ENCODE measurements at places on chromosomes 6 and 20.

- no peak for DNase-seq
Observed at GRCh38 chr20:16350465-16350864, 222.8 kb downstream of the KIF16B start.

GRCh38 chr20:38094373-38094891 lies 60.9 kb downstream of the RPRD1B start:
- DNase-seq, result no peak

DNA sequence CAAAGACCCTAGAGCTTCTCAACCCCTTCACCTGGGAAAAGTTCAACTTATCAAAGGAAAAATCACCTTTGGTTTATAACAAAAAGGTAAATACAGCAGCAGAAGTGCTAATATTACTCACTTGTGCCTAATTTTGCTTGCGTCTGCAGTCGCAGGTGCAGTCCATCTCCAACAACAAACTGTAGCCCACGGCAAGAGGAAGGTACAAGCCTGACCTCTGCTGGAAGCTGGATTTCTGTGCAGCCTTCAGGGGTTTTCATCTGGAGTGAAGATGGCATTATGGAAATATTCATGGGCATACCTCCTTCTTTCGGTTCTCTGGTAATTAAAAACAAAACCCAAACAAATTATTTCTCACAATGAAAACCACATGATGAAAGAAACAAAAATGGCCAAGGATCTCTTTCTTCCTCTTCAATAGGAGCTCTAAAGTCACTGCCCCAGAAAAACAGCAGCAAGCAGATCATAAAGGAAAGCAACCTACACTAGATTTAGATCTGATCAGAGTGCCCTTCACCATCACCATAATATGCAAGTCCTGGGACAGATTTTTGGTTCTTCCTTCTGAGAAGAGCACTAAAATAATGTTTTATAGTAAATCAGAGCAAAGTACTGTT lies 7.8 kb downstream of the UBE3D start:
- DNase-seq, result no peak

DNA sequence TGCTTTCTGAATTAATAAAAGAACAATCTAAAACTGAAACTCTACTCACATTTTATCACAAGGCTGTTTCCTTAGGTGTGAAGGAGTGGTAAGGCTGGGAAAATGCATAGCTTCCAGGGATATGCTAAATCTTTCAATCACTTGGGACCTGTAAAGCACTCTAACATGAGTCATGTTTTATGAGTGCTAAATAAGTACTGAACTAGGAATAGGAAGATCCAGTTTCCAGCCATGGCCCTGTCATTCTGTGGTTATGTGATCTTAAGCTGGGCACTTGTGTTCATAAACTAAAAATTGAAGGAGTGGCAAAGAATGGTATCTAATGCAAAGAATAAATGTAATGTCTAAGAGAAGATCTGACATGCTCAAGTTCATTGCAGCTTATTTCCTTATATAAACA lies 6.1 kb upstream of the TMEM200A start:
- DNase-seq, result no peak

DNA sequence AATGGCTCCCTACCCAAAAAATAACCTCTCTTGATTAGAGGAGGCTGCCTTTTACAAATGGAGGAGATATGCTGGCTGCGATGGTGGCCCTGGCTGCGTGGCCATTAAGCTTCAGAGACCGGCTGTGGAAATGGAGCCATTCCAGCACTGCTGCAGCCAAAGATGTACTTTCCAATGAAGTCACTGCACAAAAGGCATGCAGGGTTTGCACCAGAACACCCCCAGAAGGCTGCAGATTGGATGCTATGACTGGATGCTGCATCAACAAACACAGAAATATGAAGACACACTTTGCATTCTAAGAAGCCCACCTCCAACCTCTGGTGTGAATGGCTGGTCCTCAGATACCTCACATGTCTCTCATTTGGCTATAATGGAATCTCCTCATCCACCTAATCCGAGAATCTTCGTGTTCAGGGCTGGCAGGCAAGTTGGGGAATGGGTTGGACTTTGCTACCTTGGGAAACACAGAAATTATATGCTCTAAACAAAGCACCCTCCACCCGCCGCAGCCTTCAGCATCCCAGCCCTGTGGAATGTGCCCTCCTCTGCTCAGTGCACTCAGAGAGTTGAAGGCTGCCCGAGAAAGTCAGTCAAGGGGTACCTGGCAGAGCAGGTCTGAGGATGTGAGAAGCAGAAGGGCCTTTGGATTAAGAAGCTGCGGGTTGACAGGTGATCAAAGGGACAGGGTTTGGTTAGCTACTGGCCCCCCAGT lies 35.3 kb downstream of the APCDD1L start:
- DNase-seq, result no peak

- DNase-seq, result no peak
Observed at GRCh38 chr20:8094850-8095249, 37.2 kb upstream of the PLCB1 start.

DNA sequence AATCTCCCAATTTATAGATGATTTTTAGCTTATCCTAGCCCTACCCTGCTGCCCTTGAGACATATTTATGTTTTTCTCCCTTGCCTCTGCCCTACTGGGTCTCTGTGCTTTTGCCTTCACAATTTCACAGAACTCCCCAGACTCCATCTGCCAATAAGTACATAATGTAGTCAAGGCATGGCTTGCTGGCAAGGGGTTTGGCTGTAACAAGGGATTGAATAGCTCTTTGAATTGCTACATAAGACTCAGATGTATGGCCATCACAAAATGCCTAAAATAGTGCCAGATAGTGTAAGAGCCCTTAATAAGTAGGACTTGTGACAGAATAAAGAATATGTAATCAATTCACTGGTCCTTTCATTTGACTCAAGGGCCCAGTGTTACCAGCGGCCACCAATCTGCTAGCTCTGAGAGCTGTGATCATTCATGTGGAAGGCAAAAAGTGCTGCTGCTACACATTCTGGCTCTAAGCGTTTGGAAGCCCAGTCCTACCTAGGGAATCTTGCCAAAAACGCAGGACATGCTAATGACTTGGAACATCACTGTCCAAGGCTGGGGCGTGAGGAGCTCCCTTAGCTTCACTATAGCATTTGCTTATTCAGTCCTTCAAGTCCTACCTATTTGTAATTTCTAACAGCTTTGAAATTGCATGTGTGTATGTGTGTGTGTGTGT lies 20.5 kb downstream of the CLVS2 start:
- no peak for DNase-seq

DNA sequence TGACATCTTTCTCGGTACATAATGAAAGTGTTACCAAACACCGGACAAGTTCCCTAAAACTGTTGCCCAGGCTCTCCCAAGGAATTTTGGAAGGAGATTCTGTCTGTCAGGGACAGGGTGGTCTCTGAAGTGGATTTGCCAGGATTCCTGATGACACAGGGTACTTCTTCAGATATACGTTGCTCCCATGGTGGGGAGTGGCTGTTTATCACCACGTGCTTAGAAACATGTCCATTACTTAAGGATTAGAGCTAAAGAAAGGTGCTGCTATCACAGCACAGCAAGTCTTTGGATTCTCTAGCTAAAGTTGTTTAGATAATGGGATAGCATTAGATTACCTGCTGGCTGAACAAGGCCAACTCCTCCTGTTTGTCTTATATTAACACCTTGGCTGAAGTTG lies 6.3 kb downstream of the SPINT3 start:
- no peak for DNase-seq

DNA sequence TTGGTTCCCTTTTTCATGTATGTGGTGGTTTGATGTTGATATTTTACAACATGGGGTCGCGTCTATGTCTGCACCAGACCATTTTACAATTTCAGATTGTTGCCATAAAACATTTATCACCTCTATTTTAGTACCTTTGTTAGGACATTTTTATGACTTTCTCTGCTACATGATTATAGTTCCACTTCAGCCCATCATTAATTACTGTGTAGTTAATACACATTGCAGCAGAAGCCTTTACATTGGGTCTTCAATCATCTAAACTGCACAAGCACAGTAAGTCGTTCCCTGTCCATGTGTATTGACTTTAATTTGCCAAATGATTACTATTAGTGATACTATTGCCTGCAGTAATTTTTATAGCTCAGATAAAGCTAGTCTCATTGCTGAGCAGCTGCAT lies 15.7 kb upstream of the TMEM217 start:
- no peak for DNase-seq

DNA sequence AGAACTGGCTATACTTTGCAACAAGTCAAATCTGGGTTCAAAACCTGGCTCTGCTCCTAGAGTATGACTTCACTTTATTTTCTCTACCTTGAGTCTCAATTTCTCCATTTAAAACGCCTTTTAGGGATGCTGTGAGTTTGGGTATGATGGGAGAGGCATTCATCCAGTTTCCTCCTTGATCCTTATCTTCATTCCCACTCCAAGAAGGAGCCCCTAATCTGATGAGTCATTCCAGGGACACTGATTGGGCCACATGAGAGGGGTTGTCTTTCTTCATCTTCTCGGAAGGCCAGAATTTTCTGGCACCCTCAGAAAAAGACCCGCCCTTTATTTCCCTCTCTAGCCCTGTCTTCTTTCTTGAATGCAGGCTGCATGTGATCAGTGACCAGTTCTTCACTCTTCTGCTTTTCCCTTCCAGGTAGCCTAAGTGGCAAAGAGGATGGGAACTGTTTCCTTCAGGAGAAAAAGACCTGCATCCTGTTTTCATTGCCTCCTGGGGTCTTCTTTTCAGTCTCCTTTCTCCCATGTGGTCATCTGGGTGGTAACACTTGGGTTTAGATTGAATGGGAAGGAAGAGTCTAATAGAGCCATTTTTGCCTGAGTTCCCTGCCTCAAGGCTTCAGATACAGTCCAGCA lies 32.1 kb upstream of the PNRC1 start:
- DNase-seq, result no peak

DNA sequence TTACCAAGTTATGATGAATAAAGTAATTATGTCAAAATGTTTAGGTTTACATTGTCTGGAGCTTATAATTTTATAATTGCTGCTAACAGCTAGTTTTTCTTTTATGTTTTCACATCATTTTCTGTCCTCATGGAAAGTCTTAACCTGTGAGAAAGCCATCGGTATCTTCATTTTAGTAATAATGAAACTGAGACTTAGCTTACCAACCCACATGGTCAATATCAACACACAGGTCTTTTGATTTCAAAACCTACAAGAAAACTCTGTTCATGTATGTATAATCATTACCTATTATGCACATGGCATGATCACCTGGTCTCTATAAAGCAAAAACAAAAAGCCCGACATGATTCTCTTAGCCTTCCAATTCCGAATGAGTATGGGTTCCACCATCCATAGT lies 61.9 kb downstream of the KCNQ5 start:
- DNase-seq, result no peak

- no peak for DNase-seq
Observed at GRCh38 chr6:20473518-20473917, 60.7 kb upstream of the CDKAL1 start.

- no peak for DNase-seq
Observed at GRCh38 chr6:117655380-117655779, 19.9 kb upstream of the NUS1 start.

DNA sequence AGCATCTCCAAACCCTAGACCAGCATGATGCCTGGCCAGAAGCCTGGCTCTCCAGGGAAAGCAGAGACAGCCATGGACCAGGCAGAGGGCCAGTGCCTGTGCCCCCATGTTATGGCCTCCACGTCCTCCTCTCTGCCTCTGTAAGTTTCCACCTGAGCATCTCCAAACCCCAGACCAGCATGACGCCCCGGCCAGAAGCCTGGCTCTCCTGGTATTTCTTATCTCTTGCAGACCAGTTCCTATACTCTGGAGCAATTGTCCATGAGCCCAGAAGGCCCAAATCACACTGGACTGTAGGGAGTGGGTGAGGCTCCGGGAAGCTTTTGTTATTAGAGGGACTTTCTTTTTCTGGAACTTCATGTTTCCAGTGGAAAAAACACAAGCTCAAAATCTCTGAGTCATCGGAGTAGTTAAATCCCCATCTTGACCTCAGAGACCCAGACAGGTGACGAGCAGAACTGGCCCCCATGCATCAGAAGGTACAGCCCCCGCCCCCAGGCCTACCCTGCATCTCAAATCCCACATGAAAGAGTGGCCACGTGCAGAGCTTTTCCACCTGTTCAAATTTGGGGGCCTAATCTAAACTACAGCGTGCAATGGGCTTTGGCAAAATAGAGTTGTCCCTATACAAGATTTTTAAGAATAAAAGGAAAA lies 110.2 kb upstream of the FOXQ1 start:
- no peak for DNase-seq

DNA sequence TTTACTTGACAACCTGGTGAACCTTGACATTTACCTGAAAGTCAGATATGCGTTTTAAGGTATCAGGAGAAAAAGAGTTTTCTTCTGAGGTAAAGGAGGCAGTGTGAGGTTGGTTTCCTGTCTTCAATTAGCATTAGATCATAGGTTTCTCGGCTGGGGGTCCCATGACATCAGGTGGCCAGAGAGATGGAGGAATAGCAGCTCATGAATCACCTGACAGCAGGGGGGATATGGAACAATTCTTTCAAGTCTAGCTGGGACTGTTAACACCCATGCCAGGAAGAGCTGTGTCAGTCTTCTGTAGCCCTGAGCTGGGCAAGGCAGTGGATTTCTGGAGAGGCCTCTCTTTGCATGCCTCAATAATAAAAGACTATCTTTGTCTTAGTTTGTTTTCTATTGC lies 108.0 kb upstream of the TMEM170B start:
- DNase-seq, result no peak

GRCh38 chr6:126266664-126267063 lies 73.3 kb upstream of the CENPW start:
- DNase-seq, result no peak

All from esophagus squamous epithelium (tissue), 5 donors.